ENCODE measurements at places on chromosomes 6 and 20. TPM values are rescaled to one million over a fixed set of nuclear protein-coding genes. Genes with fewer than 3 reads are reported as not detected.

Gene FKBP1C
- total RNA-seq, result not detected

DNA sequence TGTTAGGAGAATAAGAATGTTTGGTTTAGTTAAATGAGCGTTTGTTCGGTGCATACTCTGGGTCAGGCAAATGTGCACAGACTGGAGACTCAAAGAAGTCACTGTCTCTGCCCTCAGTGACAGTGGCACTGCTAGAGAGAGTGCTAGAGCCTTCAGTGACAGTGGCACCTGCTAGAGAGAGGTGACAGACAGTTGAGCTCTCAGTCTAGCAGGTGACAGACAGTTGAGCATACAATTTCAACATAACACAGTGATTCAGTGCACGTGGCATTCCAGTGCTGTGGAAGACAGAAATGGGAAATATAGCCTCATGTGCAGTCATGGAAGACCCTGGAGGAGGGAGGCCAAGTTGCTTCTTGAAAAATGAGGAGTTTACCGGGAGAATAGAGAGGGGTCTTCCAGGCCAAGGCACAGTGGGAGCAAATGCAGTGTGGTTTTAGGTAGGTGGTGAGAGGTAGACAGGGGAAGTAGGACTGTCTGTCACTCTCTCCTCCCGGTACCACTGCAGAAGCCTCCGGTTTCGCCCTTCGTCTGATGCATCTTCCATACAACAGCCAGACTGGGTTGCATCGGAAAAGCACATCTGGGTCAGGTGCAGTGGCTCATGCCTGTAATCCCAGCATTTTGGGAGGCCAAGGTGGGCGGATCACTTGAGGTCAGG is 107.9 kb upstream of the CLDN20 start:
- no peak for ATAC-seq

- no peak for ATAC-seq
These were observed 18.9 kb downstream of the CDH22 start for GRCh38 chr20:46289432-46289831.

Gene KIF25
- 0.73 TPM for total RNA-seq

GRCh38 chr6:112636650-112637262 is 289.6 kb downstream of the RFPL4B start:
- no peak for ATAC-seq

DNA sequence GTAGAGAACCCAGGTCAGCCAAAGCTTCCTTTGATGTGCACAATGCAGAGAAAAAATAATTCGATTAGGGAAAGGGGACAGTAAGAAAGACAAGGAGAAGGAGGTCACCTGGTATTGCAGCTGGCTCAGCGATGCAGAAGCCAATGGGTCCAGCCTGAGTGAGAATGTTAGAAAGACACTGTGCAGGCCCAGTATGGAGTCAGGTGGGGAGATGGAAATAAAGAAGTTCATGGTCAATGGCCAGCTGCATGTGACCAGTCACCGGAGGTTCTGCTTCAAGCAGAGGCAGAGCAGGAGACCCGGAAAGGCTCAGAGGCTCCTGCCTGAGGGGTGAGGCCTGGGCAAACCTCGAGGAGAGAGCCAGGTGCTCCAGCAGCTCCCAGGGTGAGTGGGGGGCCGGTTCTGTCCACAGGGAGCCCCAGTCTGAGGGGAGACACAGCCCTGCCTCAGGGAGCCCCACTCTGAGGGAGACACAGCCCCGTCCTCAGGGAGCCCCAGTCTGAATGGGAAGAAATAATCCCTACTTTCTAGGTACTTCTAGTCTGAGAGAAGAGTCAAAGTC is 51.3 kb downstream of the LRFN2 start:
- ATAC-seq, result peak; percentile 70

Gene GTPBP2
- 31.2 TPM for total RNA-seq

Gene PFDN6
- 129 TPM for total RNA-seq

DNA sequence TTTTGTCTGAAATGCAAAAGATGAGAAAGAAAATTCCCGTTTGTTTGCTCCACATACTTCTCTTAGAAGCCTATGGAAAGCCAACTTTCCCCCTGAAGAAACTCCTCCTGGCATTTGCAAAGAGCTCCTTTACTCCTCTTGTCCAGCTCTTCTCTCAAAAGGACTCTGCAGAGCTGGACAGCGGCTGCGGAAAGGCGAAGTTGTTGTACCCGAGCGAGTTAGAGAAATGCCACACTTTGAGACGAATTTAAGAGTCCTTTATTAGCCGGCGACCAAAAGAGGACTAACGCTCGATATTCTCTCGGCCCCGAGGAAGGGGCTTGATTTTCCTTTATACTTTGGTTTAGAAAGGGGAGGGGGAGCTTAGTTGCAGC is 157.8 kb downstream of the TRIM27 start:
- ATAC-seq, result no peak

DNA sequence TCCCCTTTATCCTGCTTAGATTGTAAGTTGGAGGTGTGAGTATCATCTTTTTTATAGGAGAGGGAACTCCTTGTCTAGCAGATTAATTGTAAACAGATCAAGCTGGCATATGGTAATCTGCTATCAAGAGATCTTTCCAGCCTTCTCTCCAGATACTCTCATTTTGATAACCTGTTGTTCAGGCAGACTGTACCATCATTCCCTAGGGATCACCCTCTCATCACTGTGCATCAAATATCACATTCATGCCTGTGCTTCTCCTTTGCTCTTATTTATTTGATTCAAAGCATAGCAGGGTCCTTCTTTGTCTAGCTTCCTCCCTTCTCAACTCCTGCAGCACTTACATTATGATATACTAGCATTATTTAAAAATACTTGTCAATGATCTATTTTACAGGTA is 73.8 kb downstream of the LRRC1 start:
- peak; percentile 60 for ATAC-seq

- no peak for ATAC-seq
These were observed 93.3 kb downstream of the SESN1 start for GRCh38 chr6:109001291-109001894.

Gene GGTLC1
- not detected for total RNA-seq

Gene MTFR2
- 4.5 TPM for total RNA-seq

DNA sequence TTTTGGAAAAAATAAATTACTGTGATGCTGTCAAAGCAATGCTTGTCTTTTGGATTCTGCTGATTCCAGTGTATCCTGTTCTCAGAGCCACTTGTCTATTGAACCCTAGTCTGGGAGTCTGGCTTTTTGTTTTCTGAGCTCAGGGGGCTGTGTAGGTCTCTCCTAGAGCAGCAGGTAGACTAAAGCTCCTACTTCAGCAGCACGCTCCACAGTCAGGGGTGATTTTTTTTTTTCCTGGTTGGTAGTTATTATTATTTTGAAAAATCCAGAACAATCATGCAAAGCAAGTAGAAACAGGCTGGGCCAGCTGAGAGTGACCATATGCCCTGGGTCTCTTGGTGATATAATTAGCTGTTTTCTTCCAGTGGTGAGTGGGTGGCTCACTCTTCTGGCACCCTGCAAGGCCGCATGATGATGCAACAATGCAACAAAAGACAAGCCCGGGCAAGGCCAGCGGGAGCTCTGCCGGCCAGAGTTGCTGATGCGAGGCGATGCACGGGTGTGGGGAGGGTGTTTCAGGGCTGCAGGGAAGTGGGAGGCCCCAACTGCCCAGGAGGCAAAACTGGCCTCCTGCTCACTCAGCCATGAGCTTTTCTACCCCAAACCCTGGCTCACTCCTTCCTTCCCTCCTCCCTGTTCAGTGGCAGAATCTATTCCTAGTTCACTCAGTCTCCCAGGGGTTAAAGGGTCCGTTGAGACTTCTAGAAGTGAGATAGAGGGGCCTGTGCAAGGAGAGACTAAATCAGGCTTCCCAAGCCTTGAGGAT is 11.5 kb upstream of the CDKN1A start:
- peak; percentile 95 for ATAC-seq

DNA sequence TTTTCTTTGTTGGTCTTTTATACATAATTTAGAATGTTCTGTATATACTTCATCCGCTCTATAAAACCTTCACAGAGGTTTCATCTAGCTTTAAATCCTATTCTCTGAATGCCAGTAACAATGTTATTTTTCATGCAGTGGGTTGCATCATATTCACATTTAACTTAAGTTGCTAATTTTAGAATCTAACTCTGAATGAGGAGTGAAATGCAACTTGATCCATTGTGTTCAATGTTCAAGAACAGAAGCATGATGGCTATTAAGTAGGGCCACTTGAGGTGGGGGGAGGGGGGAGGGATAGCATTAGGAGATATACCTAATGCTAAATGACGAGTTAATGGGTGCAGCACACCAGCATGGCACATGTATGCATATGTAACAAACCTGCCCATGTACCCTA is 224.5 kb downstream of the NKAIN2 start:
- no peak for ATAC-seq

DNA sequence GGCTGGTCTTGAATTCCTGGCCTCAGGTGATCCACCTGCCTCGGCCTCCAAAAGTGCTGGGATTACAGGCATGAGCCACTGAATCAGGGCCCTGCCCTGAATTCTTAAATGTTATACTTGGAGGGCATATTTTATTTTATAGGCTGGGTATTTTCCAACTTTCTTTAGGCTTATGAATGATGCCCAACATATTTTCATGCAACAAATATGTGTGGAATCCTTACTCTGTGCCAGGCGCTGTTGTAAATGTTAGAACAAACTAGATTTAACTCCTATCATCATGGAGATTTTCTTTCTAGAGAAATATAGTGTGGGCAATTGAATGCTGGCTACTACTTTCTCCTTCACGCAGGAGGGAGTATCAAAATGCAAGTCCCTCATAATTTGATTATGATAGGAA is 71.2 kb downstream of the SAMD5 start:
- ATAC-seq, result no peak

DNA sequence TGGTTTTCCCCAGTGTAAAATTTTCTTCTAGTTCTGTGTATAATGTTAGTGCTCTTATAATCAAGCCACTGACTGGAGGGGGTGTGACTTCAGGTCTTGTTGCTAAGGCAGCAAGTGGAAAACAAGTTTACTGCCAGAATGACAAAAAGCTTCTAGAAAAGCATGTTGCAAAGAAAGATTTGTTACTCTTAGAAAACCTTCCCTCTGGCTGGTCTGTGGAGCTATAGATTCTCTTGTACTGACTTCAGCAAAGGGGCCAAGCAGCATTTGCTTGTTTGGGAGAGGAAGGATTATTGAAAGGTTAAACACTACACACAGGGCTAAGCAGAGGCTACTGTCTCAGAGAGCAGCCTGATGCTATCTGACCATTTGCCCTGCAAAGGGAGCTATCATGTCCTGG is 288.8 kb downstream of the BTBD9 start:
- peak; percentile 95 for ATAC-seq

GRCh38 chr6:159527351-159527750 is 165.7 kb downstream of the SOD2 start:
- no peak for ATAC-seq

Gene FAXC
- 2.4 TPM for total RNA-seq

GRCh38 chr6:109456111-109456583 is 575 bp upstream of the MICAL1 start:
- ATAC-seq, result no peak

DNA sequence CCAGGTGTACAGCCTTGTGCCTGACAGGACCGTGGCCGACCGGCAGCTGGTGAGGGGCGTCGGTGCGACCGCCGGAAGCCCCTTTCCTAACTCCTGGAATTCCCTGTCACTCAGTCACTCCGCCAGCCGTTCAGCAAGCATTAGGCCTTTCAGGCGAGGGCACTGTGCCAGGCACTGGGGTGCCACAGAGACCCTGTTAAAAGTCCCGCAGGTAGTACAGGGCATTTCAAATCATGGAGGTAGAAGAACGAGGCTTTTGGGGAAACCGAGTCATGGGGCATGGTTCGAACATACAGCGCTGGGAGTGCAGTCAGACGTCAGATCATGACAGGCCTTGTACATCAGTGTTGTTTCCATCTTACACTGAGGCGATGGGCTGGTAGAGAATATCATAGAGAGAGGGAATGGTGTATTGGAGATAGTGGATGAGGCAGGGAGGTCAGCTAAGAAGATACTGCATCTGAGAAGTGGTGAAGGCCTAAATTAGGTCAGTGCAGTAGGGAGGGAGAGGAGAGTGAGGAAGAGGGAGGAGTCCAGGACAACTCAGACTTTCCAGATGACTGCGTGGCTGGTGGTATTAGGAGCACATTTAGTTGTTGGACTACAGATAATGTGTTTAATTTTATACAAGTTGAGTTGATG is 892 bp upstream of the DXO start:
- no peak for ATAC-seq

DNA sequence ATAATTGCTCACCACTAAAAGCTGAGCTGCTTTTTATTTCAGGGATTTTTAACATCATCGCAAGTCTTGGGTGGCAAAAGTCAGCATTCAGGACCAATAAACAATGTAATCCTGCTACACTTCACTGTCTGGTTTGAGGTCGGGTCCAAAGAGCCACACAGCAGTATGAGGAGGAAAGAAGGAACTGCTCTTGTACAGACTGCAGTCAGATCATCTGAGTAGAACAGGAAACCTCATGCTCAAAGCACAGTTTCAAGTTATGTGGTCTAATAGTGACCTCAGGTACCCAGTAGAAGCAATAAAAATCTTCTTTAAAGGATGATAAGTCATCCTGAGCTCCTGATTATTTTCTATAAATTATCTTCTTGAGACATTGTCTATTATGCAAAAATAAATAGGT is 211.4 kb downstream of the FUT9 start:
- no peak for ATAC-seq

DNA sequence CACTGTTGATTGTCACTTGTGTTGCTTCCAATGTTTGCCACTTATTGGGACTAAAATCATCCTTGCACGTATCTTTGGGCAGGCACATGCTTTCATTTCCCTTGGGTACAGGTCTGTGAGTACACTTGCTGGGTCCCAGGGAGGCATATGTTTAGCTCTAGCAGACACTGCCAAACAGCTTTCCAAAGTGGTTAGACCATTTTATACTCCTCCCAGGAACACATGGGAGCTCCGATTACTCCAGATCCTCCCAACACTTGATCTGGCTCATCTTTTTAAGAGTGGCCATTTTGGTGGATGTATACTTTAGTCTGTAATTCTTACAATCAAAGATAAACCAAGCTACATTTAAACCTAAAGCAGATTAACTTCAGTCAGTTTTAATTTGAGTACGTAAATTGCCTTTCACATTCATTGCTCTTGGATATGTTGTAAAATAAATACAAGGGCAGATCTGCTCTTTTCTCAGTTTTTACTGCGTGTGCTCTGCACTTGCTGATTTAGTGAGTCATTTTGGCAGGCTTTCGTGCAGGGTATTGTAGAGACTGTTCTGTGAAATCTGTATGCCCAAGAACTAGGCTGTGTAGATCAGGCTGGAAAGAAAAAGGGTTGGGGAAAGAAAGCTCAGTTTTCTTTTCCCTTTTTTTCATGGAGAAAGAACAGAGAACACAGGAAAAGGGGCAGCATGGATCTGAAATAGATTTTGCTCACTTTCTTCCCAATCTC is 19.5 kb downstream of the SLC22A1 start:
- ATAC-seq, result no peak

DNA sequence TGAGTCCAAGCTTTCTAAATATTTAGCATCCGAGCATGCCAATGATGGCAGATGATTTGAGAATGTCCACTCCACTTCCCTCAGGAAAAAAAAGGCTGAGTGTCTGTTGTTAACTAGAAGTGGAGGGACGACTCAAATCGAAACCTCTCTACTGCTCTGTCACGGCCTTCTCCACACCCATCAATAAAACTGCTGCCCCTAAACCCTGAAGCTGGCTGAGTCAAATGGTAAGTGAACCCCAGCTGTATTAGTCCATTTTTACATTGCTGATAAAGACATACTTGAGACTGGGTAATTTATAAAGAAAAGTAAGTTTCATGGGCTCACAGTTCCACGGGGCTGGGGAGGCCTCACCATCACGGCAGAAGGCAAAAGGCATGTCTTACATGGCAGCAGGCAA is 707.0 kb downstream of the QKI start:
- no peak for ATAC-seq
